ENCODE measurements at places on chromosomes 5 and 9. TPM values are rescaled to one million over a fixed set of nuclear protein-coding genes. Genes with fewer than 3 reads are reported as not detected.

The ADGRD2 gene
- total RNA-seq: not detected

DNA sequence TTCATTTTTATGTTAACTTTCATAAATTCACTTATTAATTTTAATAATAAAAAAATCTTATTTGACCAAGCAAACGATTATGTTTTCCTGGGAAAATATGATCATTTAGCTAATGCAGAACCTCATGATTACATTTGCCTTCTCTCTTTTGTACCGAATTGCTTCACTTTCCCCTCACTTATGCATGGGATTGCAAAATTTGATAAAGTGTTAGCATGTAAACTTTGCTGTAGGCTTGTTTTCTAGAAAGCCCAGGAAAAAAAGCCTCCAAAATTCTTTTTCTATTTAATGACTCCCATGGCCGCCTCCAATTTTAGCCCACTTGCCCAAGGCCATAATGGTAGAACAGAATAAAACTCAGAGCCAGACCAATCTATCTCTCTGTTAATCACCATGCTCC, 82.8 kb upstream of the FBXL7 start:
- no peaks in the 10 kb centered on the region for H3K27me3 ChIP-seq
- no peaks in the 10 kb centered on the region for H3K36me3 ChIP-seq
- H3K4me1 ChIP-seq: no peaks in the 10 kb centered on the region
- no peak overlapping the region for H3K4me3 ChIP-seq

The SARDH gene
- total RNA-seq: 0.60 TPM

The FBN2 gene
- total RNA-seq: not detected

DNA sequence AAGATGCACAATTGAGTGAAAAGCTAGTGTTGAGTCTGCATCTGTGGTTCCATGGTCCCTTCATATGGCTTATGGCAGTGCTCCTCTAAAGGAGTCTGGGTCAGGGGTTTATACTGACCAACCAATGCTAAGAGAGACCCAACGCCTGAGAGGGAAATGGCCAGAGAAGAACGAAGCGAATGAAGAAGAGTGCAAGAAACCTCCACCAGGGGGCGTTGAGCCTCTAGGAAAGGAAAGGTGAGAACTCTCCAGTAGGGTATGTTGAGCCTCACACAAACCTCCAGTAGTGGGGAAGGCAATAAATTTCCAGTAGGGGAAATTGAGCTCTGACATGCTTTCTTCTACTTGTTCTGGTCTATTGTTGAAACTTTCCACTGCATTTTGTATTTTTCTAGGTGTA, 470.6 kb downstream of the PRDM9 start:
- no peaks in the 10 kb centered on the region for H3K27me3 ChIP-seq
- no peaks in the 10 kb centered on the region for H3K4me1 ChIP-seq
- no peak for DNase-seq
- H3K36me3 ChIP-seq: no peaks in the 10 kb centered on the region

GRCh38 chr9:32247168-32247567, 137.3 kb upstream of the ACO1 start:
- no peaks in the 10 kb centered on the region for H3K4me1 ChIP-seq

GRCh38 chr5:178083922-178084321, 29.4 kb upstream of the N4BP3 start:
- H3K4me1 ChIP-seq: no peaks in the 10 kb centered on the region
- H3K4me3 ChIP-seq: no peak overlapping the region
- H3K27me3 ChIP-seq: peaks cover 13% of the 10 kb centered on the region
- DNase-seq: no peak

DNA sequence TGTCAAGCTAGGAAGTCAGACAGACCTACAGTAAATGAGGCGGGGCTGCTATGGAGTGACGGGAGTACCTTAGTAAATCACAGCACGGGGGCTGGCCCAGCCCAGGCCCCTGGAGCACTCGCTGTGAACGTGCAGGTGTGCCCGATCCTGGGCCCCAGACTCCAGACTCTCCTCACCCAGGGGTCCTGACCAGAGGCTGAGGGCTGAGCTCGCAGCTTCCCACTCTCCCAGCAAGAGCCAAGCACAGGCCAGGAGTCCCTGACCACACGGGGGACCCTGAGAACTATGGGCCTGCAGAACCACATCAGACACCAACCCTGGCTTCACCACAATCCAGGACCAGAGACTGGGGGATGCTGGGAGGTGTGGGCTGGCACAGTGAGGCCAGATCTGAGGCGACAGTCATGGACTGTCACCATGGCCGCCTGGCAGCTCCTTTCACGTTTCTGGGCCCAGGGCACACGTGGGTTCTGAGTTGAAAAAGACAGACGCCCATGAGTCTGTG, 73.4 kb downstream of the ADAMTS2 start:
- H3K27me3 ChIP-seq: no peaks in the 10 kb centered on the region
- H3K27ac ChIP-seq: no peak overlapping the region
- H3K4me1 ChIP-seq: no peaks in the 10 kb centered on the region

GRCh38 chr9:83027153-83027891, 35.6 kb downstream of the RASEF start:
- H3K27ac ChIP-seq: no peak overlapping the region
- no peaks in the 10 kb centered on the region for H3K27me3 ChIP-seq
- no peak for DNase-seq
- no peaks in the 10 kb centered on the region for H3K4me1 ChIP-seq
- no peaks in the 10 kb centered on the region for H3K36me3 ChIP-seq

The CHSY3 gene
- not detected for total RNA-seq

The EDIL3 gene
- total RNA-seq: not detected

- H3K27me3 ChIP-seq: no peaks in the 10 kb centered on the region
- no peak for DNase-seq
- H3K4me3 ChIP-seq: no peak overlapping the region
- H3K36me3 ChIP-seq: peaks cover 2% of the 10 kb centered on the region
Observed at GRCh38 chr9:92728831-92729734, 35.5 kb downstream of the BICD2 start.

DNA sequence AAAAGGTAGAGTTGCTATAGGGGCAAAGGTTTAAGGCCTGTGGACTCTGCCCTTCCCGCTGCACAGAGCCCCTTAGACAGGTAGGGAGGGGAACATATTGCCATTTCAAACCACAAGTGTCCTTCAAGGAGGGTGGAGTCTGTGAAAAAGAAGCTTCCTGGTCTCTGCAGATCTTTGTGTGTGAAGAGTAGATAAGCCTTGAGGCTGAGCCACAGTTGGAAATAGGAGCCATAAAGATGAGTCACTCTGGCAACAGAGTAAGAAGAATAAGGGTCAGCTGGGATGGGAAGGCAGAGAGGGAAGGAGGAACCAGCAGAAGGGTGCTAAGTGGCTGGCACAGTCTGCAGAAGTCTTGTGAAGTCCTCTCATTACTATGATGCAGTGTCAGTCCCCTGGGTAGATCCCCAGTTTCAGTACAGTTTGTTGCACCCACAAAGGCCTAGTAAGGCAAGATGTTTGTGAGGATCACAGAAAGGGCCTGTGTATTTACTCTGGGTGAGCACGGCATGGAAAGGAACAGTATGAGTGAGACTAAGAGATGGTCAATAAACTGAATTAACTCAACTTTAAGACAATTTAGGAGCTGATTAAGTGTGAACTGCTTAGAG, 18.1 kb downstream of the GRXCR2 start:
- H3K4me1 ChIP-seq: no peaks in the 10 kb centered on the region
- H3K4me3 ChIP-seq: no peak overlapping the region
- H3K36me3 ChIP-seq: no peaks in the 10 kb centered on the region
- peaks cover 12% of the 10 kb centered on the region for H3K27me3 ChIP-seq

The CTSV gene
- 0.24 TPM for total RNA-seq

DNA sequence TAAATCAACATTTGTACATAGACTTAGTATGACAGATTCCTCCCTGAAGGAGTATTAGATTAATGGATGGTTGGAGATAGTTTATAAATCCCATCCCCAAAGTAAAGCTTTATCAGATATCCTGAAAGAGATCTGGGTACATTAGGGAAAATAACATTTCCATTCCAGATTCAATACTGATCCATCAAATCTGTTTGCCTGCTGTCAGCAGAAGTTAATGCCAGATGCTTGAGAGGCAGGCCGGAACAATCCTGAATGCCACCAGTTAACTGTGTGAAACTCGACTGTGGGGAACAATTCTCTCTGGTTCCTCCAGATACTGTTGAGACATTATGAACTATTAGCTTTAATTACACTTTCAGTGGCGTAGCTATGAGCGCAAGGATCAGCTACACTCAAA, 1166.8 kb downstream of the MAT2B start:
- no peaks in the 10 kb centered on the region for H3K4me1 ChIP-seq
- no peaks in the 10 kb centered on the region for H3K27me3 ChIP-seq
- H3K36me3 ChIP-seq: no peaks in the 10 kb centered on the region
- DNase-seq: no peak
- no peak overlapping the region for H3K27ac ChIP-seq

DNA sequence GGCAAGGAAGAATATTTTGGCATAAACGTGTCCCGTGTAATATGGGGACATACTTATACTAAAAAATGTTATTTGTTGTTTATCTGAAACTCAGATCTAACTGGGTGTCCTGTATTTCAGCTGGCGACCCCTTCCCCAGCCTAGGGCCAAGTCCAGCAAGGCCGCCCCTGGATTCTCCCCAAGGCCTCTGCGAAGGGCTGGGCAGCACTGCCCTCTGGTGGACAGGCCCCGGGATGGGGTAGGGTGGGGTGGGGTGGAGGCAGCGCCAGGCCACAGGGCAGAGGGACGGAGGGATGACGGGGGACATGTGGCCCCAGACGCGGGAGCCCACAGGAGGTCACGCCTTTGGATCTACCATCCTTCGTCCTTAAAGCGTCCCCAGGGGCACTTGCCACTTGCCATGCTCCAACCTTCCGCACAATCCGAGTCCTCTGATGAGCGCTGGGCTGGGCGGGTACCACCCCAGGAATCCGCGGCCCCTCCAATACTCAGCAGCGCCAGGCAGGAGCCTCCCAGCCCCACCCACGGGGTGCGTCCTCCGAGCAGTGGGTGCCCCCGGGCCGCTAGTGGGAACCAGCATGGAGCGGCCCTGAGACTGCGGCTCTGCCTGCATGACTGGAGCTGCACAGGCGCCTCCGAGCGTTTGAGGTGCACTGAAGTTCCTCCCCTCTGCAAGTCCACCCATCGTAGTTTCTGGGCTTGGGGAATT, 7.1 kb upstream of the AGPAT2 start:
- no peaks in the 10 kb centered on the region for H3K4me1 ChIP-seq
- no peaks in the 10 kb centered on the region for H3K36me3 ChIP-seq
- no peak overlapping the region for H3K27ac ChIP-seq
- peaks cover 12% of the 10 kb centered on the region for H3K27me3 ChIP-seq
- DNase-seq: no peak

The CCL27 gene
- total RNA-seq: not detected

The FRMD3 gene
- total RNA-seq: 0.37 TPM

The CMBL gene
- total RNA-seq: 0.29 TPM

GRCh38 chr5:152953788-152954483, 536.5 kb upstream of the GRIA1 start:
- no peak for DNase-seq
- no peaks in the 10 kb centered on the region for H3K36me3 ChIP-seq
- no peaks in the 10 kb centered on the region for H3K27me3 ChIP-seq
- no peaks in the 10 kb centered on the region for H3K4me1 ChIP-seq

DNA sequence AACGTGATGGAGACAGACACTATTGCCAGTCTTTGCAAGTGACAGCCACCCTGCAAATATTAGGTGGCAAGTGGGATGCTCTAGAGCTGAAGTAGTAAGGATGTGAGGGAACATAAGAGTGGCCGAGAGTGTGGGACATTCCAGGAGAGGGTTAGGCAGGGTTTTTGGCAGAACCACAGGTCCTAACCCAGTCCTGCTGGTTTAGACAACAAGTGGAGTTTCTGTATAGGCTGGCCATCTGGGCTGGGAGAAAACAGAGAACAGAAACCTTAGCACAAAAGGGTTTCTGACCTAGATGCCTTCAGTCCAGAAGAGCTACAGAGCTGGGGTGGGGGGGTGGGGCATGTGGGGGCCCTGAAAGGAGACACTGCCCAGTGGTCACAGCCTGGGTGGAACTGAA, 107.4 kb downstream of the TMEM174 start:
- H3K4me3 ChIP-seq: no peak overlapping the region
- no peak overlapping the region for H3K27ac ChIP-seq
- no peak for DNase-seq
- H3K27me3 ChIP-seq: peaks cover 31% of the 10 kb centered on the region

DNA sequence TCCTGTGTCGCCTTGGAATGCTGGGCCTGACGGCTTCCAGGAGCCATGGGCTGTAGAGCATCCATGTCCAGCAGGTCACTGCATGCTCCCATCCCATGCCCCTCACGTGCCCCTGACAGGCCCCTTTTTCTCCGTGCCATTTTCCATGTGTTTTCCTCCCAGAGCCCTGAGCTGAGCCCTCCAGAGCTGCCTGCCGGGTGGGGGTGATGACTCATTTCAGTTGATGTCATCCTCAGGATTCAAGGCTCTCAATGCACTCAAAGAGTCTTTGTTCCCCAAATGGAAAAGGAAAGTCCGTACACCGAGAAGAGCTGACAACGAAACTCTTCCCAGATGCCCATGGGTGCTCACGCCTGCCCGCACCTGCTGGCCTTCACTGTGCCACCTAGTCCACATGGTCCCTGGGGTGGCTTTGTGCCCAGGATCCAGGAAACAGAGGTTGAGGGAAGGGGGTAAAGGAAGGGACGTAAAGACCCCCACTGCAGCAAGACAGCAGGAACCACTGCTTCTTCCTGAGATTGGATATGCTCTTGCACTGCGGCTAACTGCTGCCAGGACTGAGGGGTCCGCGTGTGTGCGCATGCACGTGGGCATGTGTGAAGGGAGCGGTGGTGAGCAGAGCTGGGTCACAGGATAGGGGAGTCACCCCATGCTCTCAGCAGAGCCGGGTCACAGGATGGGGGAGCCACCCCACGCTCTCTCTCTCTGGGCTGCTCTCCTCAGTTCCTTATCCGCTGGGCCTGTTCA, 27.6 kb downstream of the COL15A1 start:
- H3K4me3 ChIP-seq: no peak overlapping the region
- no peak overlapping the region for H3K27ac ChIP-seq
- peaks cover 13% of the 10 kb centered on the region for H3K27me3 ChIP-seq
- no peaks in the 10 kb centered on the region for H3K4me1 ChIP-seq
- no peaks in the 10 kb centered on the region for H3K36me3 ChIP-seq

- peaks cover 8% of the 10 kb centered on the region for H3K27me3 ChIP-seq
- no peak for DNase-seq
- no peaks in the 10 kb centered on the region for H3K4me1 ChIP-seq
- no peaks in the 10 kb centered on the region for H3K36me3 ChIP-seq
- no peak overlapping the region for H3K4me3 ChIP-seq
Observed at GRCh38 chr5:66326276-66326675, 182.2 kb downstream of the SREK1 start.
